ENCODE measurements at places on chromosomes 12 and 14.

- no peak for DNase-seq
Measured at GRCh38 chr14:22977684-22978486, 4.5 kb downstream of the AJUBA start.

DNA sequence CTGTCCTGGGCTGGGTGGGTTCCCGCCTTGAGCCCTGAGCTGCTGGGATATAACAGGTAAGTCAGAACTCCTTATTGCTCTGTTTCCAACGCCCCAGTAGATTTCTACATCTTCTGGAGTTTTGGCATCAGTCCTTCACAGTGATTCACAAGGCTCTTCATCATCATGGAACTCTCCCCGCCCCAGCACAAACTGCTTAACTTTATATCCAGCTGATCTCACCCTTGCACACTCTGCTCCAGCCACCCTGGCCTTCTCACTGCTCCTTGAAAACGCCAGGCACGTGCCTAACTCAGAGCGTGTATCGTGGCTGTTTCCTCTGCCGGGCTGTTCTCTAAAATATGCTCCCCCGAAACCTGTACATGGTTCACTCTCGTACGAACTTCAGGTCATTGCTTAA is 264.9 kb downstream of the NOVA1 start:
- DNase-seq, result no peak

DNA sequence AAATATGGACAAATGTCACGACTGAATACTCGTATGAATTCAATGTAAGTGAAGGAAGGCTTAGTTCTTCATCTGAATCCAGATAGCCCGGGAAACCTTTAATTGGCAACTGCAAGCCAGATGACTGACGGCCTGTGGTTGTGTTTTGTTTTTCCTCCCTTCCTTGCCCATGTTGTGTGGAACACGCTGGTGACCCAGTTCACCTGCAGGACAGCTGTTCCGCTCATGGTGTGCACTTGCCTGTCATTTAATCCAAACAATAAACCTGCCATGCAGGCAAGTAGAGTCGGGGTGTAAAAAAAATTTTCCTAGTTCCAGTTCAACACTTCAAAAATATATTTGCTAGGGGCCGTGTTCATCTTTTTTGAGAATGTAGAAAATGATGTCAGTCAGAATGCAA is 88.0 kb downstream of the TMEM132D start:
- no peak for DNase-seq

- no peak for DNase-seq
Measured at GRCh38 chr12:103929784-103930033, 501 bp upstream of the HSP90B1 start.

- DNase-seq, result no peak
Measured at GRCh38 chr12:78118036-78118435, 287.3 kb downstream of the NAV3 start.

DNA sequence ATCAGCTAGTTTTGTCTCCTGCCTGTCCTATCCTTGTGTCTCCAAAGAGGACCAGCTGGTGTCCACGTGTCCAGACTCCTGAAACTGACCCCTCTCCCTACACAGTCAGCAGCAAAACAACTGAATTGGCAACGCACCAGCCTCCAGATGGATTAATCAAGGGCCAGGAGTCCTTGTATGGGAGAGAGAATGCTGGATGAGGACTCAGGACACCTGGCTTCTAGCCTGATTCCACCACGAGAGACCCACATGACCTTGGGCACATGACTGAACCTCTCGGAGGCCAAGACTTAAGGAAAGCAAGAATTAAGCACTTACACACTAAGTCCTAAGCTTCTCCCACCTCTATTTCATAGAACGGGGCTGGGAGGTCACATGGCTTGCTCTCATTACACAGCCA is 60.4 kb upstream of the CMKLR1 start:
- DNase-seq, result no peak

DNA sequence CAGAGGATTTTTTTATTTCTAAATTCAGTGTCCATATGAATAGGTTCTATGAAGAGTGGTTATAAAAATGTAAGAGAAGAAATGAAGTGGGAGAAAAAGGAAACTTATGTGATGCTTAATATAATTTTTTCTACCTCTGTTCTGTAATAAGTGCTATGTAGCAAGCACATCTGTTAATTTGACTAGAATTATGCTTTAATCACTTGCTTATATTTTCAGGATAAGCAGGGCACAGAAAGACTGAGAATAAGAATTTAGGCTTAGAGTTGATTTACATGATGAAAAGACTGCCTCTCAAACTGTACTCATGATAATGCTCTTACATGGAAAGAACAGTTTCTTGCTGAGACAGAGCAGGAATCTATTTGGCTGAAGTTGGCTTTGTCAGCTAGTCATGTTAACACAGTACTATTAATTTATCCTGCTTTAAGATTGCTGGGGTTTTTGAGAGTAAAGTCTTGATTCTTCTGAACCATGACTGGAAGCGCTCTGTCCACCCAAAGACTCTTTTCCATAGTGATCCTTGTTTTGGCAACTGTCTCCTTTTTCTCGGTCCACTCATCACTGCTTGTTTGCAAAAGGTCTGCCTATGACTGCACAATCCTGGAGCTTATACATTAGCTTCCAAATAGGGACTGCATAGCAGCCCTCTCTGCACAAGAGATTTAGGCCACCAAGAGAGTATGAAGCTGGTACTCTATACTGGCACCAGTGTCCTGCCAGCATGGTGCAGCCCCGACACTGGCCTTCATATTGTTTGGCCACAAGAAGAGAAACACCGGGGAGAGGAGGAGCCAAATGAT is 98.8 kb downstream of the AKAP6 start:
- DNase-seq, result no peak

GRCh38 chr14:76918782-76919394 is 92.7 kb downstream of the LRRC74A start:
- DNase-seq, result no peak

DNA sequence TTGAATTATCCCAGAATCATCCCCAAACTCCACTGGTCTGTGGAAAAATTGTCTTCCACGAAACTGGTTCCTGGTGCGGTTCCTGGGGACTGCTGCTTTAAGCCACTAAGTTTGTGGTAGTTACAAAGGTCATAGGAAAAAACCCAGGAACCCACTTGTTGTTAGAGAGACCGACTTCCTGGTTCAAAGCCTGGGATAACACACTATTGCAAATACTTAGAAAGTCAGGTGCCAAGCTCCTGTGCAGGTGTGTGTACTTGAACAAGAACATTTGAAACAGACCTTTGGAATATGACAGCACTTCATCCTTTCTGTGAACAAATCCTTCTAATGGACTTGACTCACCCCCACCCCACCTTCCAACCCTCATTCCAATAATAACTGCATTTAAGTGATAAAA is 519.6 kb downstream of the GLT1D1 start:
- no peak for DNase-seq

GRCh38 chr12:73180734-73181133 is 908.6 kb downstream of the TRHDE start:
- no peak for DNase-seq

- DNase-seq, result no peak
Measured at GRCh38 chr14:100534528-100535286, 52.5 kb downstream of the BEGAIN start.

DNA sequence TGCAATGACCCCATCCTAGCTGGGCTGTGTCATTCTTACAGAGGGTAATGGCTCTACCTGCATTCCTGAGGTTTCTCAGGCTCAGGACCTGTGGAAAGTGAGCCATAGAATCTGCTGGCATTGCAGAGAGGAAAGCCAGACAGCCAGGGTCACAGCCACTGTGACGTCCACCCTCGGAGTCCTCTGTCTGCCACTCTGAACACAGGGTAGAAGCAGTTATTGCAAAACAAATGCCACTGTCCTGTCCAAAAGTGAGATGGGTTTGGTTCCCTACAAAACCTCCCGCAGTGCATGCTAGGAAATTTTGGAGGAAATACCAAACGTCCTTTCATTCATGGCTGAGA is 37.8 kb downstream of the TNFAIP2 start:
- DNase-seq, result no peak

GRCh38 chr12:131025939-131026702 is 72.4 kb downstream of the ADGRD1 start:
- DNase-seq, result no peak

GRCh38 chr12:8065991-8066594 is at the start of gene C3AR1:
TSS of gene C3AR1 (minus strand) at chr12:8066359. CDS start at chr12:8060185, 6,174 bp downstream.
- DNase-seq, result peak; percentile 68

DNA sequence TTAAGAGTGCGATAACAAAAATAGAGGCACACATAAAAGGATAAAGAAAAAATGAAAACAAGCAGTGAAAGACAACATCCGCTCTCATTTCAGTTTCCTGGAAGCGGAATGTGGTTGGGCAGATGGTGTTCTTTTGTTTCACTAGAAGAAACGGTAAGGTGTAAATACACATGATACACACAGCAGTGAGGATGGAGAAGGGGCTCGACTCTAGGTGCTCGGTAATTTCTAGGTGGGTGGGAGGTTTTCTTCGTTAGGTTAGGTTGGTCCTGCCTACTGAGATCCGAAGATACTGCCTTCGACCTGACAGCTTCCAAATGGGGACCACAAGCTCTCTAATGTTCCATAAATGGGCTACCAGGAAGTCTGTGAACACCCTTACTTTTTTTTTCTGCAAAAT is 1082.5 kb downstream of the BCL11B start:
- DNase-seq, result peak; percentile 71

- no peak for DNase-seq
Measured at GRCh38 chr12:82896979-82897378, 210.3 kb downstream of the TMTC2 start.

- no peak for DNase-seq
Measured at GRCh38 chr12:115437061-115437567, 753.1 kb upstream of the TBX3 start.

- peak; percentile 34 for DNase-seq
Measured at GRCh38 chr12:39441963-39442830, 723 bp downstream of the KIF21A start.

DNA sequence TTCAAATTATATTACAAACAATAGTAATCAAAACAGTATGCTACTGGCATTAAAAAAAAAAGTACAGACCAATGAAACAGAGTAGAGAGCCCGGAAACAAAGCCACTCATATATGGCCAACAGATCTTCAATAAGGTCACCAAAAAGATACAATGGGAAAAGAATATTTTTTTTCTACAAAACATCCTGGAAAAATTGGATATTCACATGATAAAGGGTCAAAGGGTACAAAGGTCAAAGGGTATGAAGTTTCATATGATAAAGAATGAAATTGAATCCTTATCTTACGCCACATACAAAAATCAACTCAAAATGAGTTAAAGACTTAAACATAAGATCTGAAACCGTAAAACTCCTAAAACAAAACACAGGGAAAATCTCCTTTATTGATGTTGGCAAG is 168.5 kb upstream of the PELI2 start:
- DNase-seq, result no peak

DNA sequence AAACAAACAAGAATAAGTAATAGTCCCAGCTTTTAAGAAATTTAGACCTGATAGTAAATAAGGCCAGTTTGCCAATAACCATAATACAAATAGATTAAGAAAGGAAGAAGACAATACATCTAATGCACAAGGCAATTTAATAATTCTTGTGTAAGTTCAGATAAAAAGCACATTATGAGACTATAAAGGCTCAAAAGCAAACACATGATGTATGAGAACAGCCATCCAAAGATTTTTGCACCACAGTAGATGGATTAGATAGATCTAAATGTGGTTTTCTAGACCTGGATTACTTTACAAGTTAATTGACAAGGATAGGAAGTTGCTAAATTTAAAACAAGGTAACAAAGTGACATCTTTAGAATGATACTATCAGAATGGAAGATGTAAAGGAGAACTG is 125.4 kb downstream of the PRKD1 start:
- DNase-seq, result no peak

DNA sequence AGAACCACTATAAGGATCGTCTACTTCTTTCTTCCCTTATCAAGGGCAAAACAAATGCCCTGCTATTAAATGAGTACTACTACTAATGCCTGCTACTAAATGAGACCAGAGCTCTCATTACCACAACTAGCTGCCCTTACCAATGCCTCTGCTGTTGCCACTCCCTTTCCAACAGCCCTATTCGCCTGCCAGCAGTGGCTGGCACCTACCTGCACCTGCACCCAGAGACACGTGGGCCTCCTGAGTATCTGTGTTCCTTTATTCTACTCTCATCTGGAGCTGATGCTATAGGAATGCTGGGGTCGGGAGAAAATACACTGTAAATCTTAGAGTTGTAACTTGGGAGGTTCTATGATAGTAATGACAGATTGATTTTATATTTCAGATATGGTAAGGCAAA is 174.7 kb downstream of the SLC2A13 start:
- DNase-seq, result no peak

DNA sequence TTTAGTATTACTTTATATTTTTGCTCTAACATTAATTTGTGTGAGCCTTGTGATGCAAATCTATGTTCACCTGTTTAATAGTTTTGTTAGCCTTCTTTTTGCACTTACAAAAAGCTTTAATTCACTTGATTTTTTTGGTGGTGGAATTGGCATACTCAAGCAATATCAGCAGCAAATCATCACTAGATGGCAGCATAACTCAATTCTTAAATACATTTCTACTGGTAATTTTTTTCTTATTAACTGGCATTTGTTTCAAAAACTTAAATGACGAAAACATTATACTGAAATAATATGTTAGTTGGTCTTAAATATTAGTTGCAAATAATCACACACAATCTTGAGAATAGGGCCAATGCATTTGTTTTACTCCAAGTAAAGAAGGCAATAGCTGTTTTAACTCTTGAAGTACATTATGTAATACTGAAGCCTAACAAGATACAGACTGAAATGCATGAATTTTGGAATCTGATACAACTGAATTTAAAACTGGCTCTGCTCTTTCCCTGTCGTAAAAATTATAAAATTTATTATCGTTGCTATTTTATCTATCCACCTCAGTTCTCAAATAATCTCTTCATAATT is 151.5 kb downstream of the ATXN7L3B start:
- DNase-seq, result no peak

DNA sequence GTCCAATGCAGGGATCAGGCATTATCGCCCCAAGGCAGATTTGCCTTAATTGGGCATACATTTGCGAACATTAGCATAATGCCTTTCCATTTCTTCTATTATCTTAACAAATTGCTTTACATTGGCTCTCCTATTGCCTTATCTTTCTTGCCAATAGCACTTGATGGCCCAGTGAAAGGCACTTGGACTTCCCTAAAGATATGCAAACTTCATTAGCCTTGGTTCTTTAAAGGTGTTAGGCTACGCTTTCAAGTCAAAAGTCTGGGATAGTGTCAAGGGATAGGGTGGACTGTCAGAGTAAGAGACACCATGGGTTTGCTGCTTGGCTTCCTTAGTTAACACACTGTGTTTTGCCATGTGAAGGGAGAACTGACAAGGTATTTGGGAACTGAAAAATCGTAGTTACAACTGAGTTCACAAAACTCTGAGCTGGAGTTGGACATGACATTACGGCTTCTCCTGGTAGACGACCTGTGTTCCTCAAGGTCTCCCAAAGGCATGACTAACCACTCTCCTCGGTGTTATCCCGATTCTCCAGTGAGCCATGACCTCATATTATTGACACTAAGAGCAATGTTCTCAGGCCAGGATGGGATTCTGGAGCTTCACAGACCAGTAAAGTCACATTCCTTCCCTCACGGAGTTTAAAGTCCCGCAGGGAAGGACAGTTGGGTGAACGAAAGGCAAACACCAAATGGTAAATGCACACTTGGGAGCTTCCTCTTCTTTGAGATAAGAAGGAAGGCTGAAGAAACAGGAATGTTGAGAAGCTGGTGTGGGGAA is 65.2 kb downstream of the TBC1D30 start:
- no peak for DNase-seq

Data from CD4-positive, alpha-beta T cell treated with Interleukin-6 for 4 hours (primary cell).